ENCODE measurements at places on chromosomes 3 and 15.

- DNase-seq: no peak
Measured at GRCh38 chr3:48459331-48459730, 12.8 kb downstream of the ATRIP start.

GRCh38 chr3:43960448-43960840 lies 269.7 kb downstream of the ABHD5 start:
- DNase-seq: no peak

GRCh38 chr3:59895972-59896371 lies 846.1 kb upstream of the CFAP20DC start:
- no peak for DNase-seq

DNA sequence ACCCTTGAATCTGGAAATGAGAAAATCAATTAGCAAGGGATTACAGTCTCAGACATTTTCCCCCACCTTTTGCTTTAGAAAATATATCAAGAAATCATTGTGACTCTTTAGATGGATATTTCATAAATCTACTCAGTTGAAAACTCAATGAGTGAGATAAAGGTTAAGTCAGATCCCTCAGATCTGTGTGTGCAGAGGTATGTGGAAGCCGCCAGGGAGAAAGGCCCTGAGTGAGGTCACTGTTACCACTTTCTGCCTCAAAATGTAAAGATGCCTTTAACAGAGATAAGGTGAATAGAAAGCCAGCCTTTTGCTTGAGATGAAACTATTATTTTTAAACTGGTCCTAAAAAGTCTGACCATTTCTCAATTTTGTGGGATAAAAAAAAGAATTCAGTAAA lies 225.6 kb upstream of the HES1 start:
- DNase-seq: no peak

DNA sequence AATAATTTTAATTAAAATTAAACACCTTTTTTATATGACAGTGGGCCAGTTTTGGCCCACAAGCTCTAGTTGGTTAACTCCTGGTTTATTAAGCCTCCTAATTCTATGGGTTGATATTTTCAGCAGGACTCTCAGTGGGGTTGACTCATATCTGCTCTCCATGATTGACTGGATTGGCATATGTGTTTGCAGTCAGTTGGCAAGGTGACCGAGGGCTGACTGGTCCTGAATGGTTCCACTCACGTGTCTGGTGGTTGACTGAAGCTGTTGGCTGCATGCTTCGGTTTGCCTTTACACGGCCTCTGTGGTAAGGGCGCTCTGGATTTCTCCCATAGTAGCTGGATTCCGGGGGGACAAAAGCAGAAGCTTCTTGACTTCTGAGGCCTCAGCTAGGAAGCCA lies 65.3 kb upstream of the ZNF280D start:
- no peak for DNase-seq

GRCh38 chr15:52408823-52409222 lies 113.2 kb upstream of the MYO5C start:
- DNase-seq: no peak

GRCh38 chr15:88664151-88664778 lies 25.4 kb downstream of the ISG20 start:
- no peak for DNase-seq

DNA sequence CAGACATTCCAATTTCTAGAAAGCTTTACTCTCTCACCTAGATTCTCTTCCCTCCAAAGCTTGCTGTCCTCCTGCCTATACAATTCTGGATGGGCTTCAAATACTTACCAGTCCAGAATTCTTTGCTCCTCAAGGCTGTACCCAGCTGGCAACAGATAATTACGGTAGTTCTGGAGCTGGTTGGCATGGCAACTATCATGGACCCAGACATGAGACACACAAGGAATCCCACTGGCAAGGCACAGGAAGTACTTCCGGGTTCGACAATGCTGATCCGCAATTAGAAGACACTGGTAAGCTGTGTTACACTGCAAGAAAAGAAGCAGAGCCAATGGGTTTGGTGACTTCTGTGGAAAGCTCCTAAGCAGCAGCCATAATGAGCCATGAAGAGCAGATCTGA lies 37.9 kb downstream of the TUBGCP4 start:
- DNase-seq: no peak

- no peak for DNase-seq
Measured at GRCh38 chr15:79455361-79455760, 23.2 kb downstream of the MINAR1 start.

- no peak for DNase-seq
Measured at GRCh38 chr3:184616436-184616835, 54.9 kb downstream of the EPHB3 start.

DNA sequence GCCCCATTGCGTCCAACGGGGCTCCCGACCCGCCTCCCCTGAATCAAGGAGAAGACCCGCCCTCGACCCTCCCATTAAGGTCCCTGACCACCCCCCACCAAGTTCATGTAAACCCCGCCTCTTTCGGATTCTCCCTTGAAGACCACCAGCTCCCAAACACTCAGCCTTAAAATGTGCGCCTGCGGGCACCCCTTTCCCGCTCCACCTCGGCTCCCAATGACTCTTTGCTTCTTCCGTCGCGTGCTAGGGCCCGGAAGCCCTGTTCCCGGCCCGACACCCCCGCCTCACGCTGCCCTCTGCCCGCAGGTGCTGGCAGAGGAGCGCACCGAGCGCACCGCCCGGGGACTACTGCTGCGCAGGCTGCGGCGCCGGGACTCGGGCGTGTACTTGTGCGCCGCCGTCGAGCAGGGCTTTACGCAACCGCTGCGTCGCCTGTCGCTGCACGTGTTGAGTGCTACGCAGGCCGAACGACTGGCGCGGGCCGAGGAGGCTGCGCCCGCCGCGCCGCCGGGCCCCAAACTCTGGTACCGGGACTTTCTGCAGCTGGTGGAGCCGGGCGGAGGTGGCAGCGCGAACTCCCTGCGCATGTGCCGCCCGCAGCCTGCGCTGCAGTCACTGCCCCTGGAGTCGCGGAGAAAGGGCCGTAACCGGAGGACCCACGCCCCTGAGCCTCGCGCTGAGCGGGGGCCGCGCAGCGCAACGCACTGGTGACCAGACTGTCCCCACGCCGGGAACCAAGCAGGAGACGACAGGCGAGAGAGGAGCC lies 2.7 kb upstream of the LSMEM2 start:
- no peak for DNase-seq

DNA sequence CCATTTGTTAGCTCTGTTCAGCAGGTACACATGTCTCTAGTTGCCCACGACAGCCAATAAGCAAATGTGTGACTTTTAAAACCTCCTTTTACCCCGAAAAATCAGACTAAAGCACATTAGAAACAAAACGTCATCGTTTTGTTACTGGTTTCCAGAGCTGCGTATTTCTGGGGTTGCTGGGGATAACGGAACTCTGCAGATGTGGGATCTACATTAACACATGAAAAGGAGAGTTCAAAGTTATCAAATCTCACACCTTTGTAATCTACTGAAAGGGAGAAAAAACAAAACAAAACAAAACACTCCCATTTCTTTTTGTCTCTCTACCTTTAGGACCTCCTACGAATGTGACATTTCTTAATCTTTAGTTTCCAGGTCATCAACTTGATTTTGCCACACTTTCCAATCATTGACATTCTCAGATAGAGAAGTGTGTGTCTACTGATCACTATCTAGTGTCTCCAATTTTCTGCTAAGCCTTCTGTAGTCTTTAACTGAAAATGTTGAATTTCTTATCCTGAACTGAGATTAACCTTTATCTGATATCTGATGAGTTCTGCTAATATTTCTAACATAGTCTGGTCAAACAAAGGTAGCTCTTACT lies 93.0 kb upstream of the TSPAN3 start:
- no peak for DNase-seq

- no peak for DNase-seq
Measured at GRCh38 chr3:124303305-124303910, 311.5 kb upstream of the ROPN1 start.

DNA sequence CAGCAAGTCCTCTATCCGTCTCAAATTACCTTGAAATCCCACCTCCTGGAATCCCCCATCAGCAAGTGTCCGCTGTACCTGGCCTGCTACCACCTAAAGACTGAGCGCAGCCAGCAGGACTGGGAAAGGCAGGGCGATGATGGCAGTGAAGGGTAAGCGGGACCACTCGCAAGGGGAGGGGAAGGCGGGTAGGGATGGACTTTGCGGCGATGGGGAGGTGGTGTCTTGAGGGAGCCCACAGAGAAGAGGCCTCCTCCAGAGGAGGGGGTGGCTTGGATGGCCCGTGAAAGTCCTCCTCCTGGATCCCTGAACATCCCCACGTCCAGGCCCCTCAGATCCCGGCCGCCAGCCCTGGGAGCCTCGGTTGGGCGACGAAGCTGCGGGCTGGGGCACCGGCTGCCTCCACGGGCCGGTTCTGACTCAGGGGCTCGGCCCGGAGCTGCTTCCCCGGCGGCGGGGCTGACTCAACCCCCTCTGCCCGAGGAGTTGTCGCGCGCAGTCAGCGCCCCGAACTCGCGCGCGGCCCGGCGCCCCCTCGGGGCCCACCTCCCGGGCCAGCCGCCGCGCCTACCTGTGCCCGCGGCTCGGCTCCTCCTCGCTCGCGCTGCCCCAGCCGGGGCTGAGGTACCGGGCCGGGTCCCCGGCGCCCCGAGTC lies 512 bp downstream of the LARP6 start:
- no peak for DNase-seq

DNA sequence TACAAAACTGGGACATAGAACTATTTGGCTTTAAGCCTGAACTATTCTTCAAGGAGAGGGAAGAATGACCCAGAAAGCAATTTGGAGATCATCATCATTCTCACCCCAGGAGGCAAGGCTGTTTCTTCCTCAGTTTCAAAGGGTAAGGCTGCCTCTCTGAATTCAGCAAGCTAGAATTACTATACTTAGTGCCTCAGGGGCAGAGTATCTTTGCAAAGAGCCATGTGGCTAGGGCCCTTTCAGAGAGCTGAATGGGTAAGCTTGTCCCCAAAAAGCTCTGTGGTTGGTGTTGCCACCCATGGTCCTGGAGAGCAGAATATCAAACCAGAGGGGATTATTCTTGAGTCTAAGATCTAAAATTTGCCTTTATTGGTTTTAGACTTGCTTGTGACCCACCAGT lies 720.3 kb upstream of the ARPP21 start:
- DNase-seq: no peak

GRCh38 chr3:133506215-133506901 lies 67.1 kb upstream of the CDV3 start:
- no peak for DNase-seq

DNA sequence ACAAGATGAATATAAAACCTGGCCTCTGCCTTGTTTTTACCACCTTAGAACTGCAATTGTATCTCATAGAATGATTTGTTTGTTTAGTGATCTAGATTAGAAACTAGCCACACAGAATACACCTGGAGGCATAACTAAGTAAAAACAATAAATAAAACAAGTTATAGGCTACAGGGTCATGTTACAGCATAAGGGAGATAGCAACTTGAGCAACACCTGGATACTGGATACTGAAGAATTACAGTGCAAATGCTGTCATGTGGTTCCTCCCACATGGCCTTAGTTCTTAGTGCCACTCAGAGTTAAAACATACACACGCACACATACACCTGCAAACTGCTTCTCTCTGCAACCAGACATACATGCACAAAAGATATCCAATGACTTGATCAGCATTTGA lies 563.4 kb upstream of the DPPA4 start:
- no peak for DNase-seq

- no peak for DNase-seq
Measured at GRCh38 chr3:105413343-105413887, 46.7 kb downstream of the ALCAM start.

- no peak for DNase-seq
Measured at GRCh38 chr3:112627919-112628466, 12.9 kb downstream of the CCDC80 start.

DNA sequence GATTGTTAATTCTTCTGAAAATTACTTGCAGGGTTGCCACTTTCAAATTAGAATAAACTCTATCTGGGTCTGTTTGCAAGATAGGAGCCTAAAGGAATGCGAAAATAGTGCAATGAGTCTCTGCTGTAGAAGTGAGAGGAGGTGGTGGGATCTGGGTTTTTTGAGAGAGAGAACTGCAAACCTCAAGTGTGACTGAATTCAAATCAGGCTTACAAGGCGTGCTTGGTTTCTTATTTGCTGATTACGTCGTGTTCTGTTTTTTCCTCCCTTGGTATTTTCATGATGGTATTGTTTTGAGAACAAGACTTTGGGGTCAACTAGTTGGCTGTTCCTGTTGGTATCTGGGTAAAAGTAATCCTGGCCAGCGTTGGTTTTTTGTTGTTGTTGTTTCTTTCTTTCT lies 490.9 kb upstream of the CFAP20DC start:
- no peak for DNase-seq

- DNase-seq: no peak
Measured at GRCh38 chr3:187567661-187568121, 102.5 kb downstream of the SST start.

GRCh38 chr3:24713516-24713915 lies 218.9 kb upstream of the THRB start:
- DNase-seq: no peak

GRCh38 chr15:69535101-69535638 lies 82.6 kb downstream of the RPLP1 start:
- DNase-seq: no peak

DNA sequence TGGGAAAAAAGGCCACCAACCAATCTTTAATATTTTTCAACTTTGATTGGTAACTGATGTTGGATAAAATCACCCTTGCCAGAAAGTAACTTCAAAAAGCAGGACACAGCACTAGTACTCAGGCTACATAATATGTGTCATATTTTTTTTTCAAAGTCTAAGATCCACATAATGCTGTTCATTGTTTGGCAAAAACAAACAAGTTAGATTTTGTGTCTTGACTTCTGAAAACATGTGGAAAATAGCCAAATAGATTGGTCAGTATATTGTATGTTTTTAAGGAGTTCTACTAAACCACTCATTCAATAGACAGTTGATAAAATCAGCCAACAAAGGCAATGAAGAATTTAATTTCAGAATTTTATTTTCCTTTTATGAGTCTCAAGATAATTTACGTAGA lies 111.7 kb upstream of the CCDC54 start:
- no peak for DNase-seq

- no peak for DNase-seq
Measured at GRCh38 chr3:49180116-49180515, 8.7 kb downstream of the KLHDC8B start.

Data from stimulated activated CD4-positive, alpha-beta T cell treated with anti-CD3 and anti-CD28 coated beads, Interleukin-1b, Interleukin-23, amount 100 ng/mL, for 1 hour (primary cell).